ENCODE measurements at places on chromosomes 6 and 20.

- H3K36me3 ChIP-seq = no peaks in the 10 kb centered on the region
- no peaks in the 10 kb centered on the region for H3K4me1 ChIP-seq
- DNase-seq = no peak
- H3K27me3 ChIP-seq = no peaks in the 10 kb centered on the region
- H3K27ac ChIP-seq = no peak overlapping the region
Observed at GRCh38 chr20:6870559-6870958, 103.1 kb downstream of the BMP2 start.

DNA sequence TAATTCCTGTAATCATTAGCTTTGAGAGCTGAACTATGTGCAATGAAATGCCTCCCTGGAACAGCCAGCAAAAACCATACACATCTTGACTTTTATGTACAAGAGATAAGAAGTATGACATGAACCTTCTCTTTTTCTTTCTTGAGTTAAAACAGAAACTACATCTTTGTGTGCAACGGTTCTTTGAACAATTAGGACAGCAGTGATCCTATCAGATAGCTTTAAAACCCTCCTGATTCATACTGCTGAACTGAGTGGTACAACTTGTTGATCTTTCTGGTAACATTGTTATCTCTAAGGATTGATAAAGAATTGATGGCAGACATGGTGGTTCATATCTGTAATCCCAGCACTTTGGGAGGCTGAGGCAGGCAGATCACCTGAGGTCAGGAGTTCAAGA is 43.4 kb downstream of the TRAF3IP2 start:
- H3K27ac ChIP-seq = no peak overlapping the region
- H3K36me3 ChIP-seq = peaks cover 5% of the 10 kb centered on the region
- H3K4me1 ChIP-seq = peaks cover 65% of the 10 kb centered on the region
- DNase-seq = no peak
- H3K27me3 ChIP-seq = no peaks in the 10 kb centered on the region

GRCh38 chr20:56245761-56246160 is 2.8 kb upstream of the MC3R start:
- no peak for DNase-seq
- no peaks in the 10 kb centered on the region for H3K27me3 ChIP-seq
- H3K27ac ChIP-seq = no peak overlapping the region
- H3K36me3 ChIP-seq = no peaks in the 10 kb centered on the region

DNA sequence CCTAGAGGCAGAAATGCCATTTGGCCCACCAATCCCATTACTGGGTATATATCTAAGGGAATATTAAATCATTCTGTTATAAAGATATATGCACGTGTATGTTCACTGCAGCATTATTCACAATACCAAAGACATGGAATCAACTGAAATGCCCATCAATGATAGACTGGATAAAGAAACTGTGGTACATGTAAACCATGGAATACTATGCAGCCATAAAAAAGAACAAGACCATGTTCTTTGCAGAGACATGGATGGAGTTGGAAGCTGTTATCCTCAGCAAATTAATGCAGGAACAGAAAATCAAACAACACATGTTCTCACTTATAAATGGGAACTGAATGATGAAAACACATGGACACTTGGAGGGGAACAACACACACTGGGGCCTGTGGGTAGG is 458.4 kb downstream of the CD83 start:
- H3K36me3 ChIP-seq = no peaks in the 10 kb centered on the region
- no peak overlapping the region for H3K4me3 ChIP-seq
- H3K4me1 ChIP-seq = no peaks in the 10 kb centered on the region
- H3K27me3 ChIP-seq = no peaks in the 10 kb centered on the region
- no peak overlapping the region for H3K27ac ChIP-seq

DNA sequence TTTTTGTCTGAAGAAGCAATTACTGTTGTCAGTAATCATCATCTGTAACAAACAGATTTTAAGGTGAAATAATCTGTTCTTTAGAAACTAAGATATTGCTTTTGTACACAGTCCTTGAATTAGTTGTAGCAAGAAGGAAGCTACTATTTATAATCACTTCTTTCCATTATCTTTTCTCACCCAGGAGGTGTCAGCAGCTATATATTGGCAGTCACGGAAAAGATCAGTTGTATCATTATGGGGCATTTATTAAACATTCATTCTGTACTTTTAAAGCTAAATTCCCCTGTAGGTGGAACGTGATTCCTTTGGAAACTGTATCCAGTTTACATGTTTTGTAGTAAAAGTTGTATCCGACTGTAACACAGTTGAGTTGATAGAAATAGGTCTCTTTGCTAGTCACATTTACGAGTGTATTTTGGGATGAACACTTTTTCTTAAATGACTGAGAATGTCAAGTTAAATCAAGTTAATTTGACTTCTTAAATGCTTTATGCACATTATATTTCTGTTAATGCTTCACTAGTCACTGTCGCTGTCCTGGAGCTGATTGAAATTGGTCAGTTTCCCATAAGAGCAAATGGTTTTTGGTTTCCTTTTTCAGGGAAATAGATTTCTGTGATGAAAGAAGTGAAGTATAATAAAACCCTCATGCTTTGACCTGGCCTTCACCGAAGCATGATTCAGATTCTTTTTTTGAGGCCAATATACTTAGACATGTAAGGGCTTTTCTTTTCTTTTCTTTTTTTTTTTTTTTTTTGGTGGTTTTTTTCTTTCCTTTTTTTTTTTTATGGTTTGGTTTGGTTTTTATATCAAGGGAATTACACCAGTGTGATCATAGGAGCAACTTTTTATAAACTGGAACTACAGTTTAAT is 5.1 kb downstream of the QKI start:
- H3K36me3 ChIP-seq = no peaks in the 10 kb centered on the region
- H3K27ac ChIP-seq = no peak overlapping the region

GRCh38 chr20:62646851-62647520 is 4.7 kb downstream of the SLCO4A1 start:
- H3K27ac ChIP-seq = no peak overlapping the region
- H3K4me1 ChIP-seq = peaks cover 20% of the 10 kb centered on the region
- no peaks in the 10 kb centered on the region for H3K27me3 ChIP-seq
- H3K4me3 ChIP-seq = no peak overlapping the region
- no peaks in the 10 kb centered on the region for H3K36me3 ChIP-seq

GRCh38 chr20:719068-719467 is 43.5 kb upstream of the SCRT2 start:
- no peak overlapping the region for H3K27ac ChIP-seq
- no peak overlapping the region for H3K4me3 ChIP-seq
- no peaks in the 10 kb centered on the region for H3K36me3 ChIP-seq

DNA sequence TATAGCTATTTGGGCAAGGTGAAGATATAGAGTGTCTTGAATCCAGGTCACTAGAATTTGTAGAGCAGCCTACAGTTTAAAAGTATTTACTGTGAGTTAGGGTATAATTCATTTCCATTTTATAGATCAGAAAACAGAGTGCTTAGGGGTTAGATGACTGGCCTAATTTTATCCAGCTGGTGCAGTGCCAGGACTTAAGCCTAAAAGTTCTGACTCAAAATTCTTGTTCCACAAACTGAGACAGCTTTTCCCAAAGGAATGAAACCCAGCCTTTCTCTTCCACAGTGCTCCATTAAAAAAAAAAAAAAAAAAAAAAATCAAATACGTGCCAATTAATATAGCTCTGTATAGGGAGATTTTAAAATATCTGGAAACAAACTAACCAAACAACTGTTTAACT is 441.0 kb upstream of the MARCKS start:
- no peak overlapping the region for H3K27ac ChIP-seq
- no peak overlapping the region for H3K4me3 ChIP-seq
- H3K36me3 ChIP-seq = no peaks in the 10 kb centered on the region
- H3K4me1 ChIP-seq = no peaks in the 10 kb centered on the region

GRCh38 chr20:22821081-22821727 is 213.9 kb upstream of the SSTR4 start:
- H3K36me3 ChIP-seq = no peaks in the 10 kb centered on the region
- no peak overlapping the region for H3K27ac ChIP-seq
- no peaks in the 10 kb centered on the region for H3K27me3 ChIP-seq
- no peak for DNase-seq

DNA sequence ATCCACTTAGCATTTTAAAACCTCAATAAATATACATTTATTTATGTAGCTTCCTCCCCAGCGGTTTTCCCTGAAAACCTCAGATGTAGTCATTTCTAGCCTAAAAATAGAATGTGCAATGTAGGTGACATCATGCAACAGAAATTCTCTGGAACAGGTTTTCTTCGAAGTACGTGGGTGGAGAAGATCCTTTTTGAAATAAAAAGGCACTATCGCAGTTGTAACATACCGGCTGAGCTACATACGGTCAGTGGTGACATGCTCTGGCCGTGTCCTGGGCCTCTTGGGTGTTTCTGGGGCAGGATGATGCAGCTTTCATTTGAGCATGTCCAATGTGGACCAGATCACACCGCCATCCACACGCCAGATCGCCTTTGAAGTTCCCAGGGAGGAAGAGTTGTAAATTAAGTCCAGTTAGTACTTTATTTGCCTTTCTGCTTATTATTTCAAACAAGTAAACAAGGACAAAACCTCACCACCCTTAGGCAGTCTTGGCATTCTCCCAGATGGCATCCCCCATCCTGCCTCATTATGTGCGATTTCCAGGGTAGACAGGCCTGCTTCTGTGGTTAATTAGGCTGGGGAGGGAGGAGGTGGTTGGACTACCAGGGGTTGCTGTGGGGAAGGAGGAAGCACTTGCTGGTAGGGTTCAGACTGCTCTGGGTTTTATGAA is 109.5 kb upstream of the CLDN20 start:
- H3K4me1 ChIP-seq = peaks cover 20% of the 10 kb centered on the region
- H3K27me3 ChIP-seq = no peaks in the 10 kb centered on the region
- H3K36me3 ChIP-seq = no peaks in the 10 kb centered on the region

- H3K27me3 ChIP-seq = no peaks in the 10 kb centered on the region
- H3K4me1 ChIP-seq = peaks cover 10% of the 10 kb centered on the region
- DNase-seq = no peak
- no peaks in the 10 kb centered on the region for H3K36me3 ChIP-seq
Observed at GRCh38 chr6:24859132-24859531, 60.4 kb upstream of the ARMH2 start.

GRCh38 chr20:58014628-58015315 is 213.7 kb downstream of the ANKRD60 start:
- H3K27ac ChIP-seq = no peak overlapping the region
- H3K27me3 ChIP-seq = no peaks in the 10 kb centered on the region
- DNase-seq = no peak
- peaks cover 41% of the 10 kb centered on the region for H3K4me1 ChIP-seq

DNA sequence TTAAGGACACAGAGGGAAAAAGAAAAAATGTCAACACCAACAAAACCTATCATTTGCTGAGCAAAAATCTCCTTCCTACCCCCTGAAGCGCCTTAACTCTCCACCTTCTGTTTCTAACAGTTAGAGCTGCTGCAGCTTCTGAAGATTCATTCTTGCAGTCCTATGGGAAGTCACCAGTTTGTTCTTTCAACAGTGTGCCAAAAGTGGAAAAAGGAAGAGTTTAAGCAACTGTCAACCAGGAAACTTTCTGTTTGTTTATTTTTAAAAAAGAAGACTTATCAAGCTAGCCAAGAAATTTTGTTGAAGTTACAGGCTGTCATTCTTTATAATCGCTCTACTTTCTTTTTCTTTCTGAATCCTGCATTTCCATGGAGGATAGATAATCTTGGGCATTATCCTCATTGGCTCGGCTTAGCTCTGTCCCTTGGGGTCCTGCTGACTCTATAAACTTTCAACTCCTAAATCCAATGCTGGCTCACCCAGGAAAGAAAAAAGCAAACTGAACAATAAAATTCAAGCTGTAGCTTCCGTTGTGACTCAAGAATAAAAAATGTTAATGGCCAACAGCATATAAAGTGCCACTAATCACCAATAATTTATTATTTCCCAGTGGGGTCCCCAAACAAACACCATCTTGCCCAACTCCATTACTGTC is 172.8 kb upstream of the CITED2 start:
- DNase-seq = no peak
- no peaks in the 10 kb centered on the region for H3K36me3 ChIP-seq
- H3K27me3 ChIP-seq = no peaks in the 10 kb centered on the region
- H3K4me1 ChIP-seq = peaks cover 20% of the 10 kb centered on the region

DNA sequence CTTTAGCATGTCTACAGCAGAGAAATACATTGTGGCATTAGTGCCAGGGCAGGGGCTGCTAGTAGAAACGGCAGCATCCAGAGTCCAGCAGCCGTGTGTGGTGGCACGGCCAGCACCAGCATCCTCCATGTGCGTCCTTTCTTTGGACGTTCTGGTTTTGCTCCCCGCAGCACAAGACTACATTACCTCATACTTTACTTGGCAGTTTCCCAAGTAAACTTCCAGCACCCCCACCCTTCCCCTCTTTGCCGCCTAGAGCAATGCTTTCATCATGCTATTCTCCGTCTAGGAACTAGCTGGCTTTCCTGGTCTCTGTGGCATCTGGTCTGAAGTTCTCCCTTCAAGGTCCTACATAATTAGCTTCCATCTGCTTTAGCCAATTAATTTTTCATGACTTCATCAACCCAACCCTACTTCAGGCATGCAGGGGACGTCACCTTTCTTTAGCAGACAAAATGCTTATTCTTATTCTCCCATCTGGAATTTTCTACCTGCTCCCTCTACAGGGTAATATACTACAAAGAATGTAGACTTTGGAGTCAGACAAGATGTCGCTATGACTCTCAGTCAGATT is 67.6 kb downstream of the BLOC1S5 start:
- no peak overlapping the region for H3K27ac ChIP-seq
- H3K27me3 ChIP-seq = no peaks in the 10 kb centered on the region
- H3K36me3 ChIP-seq = no peaks in the 10 kb centered on the region
- peaks cover 7% of the 10 kb centered on the region for H3K4me1 ChIP-seq

All from thoracic aorta (tissue), 2 donors.